ENCODE measurements at places on chromosomes 4 and X.

- H3K27ac ChIP-seq = no peak overlapping the region
- no peaks in the 10 kb centered on the region for H3K27me3 ChIP-seq
- H3K4me3 ChIP-seq = no peak overlapping the region
- H3K36me3 ChIP-seq = no peaks in the 10 kb centered on the region
- no peaks in the 10 kb centered on the region for H3K4me1 ChIP-seq
These were observed 958.6 kb downstream of the TRAM1L1 start for GRCh38 chr4:116126794-116127193.

GRCh38 chr4:180664766-180665368 lies 1578.3 kb upstream of the TENM3 start:
- no peaks in the 10 kb centered on the region for H3K27me3 ChIP-seq
- H3K4me3 ChIP-seq = no peak overlapping the region
- no peak overlapping the region for H3K27ac ChIP-seq
- DNase-seq = peak; percentile 21
- no peaks in the 10 kb centered on the region for H3K4me1 ChIP-seq

GRCh38 chrX:16869393-16870094 lies 618 bp downstream of the RBBP7 start:
- no peaks in the 10 kb centered on the region for H3K27me3 ChIP-seq
- peak overlapping the region; percentile 98 for H3K27ac ChIP-seq
- peak; percentile 44 for DNase-seq
- peaks cover 19% of the 10 kb centered on the region for H3K4me1 ChIP-seq

DNA sequence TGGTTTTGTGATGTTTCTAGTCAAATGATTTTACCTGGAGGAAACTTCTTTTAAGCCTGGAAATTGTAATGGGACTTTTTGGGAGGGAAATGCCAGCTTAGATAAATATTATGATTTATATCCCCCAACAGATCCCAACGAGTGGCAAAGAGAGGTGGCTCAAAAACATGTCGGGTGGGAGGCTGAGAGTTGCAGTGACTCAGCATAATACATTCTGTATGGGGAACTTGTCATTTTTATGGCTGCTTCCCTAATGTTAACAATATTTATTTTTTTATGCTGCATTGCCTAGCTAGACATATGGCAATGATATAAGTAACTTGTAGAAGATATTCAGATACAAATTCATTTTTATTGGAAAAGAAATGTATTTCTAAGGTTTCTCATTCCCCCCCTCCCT lies 219.0 kb downstream of the ARHGAP10 start:
- H3K27me3 ChIP-seq = no peaks in the 10 kb centered on the region
- no peak overlapping the region for H3K4me3 ChIP-seq
- peaks cover 59% of the 10 kb centered on the region for H3K36me3 ChIP-seq
- H3K27ac ChIP-seq = no peak overlapping the region
- no peaks in the 10 kb centered on the region for H3K4me1 ChIP-seq

- H3K36me3 ChIP-seq = no peaks in the 10 kb centered on the region
- DNase-seq = no peak
- no peak overlapping the region for H3K27ac ChIP-seq
- no peaks in the 10 kb centered on the region for H3K27me3 ChIP-seq
- H3K4me1 ChIP-seq = no peaks in the 10 kb centered on the region
These were observed 1712.5 kb downstream of the C4orf33 start for GRCh38 chr4:130808492-130808891.

DNA sequence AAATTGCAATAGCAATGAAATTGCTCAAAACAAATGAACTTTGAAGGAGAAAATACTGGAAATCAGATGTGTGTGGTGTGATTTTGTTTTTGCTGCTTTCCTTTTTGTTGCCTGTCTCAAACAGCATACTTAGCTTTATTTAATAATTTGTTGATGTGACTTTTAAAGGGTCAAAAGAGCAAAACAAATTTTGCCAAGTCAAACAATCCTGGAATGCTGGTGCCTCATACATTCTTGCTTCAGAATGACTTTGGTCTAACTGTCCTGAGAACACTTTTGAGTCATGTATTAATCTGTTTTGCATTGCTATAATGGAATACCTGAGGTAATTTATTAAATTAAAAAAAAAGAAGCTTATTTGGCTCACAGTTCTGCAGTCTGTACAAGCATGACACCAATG lies 3.4 kb downstream of the PF4V1 start:
- peaks cover 5% of the 10 kb centered on the region for H3K27me3 ChIP-seq
- no peak for DNase-seq
- no peak overlapping the region for H3K27ac ChIP-seq
- H3K4me3 ChIP-seq = no peak overlapping the region

DNA sequence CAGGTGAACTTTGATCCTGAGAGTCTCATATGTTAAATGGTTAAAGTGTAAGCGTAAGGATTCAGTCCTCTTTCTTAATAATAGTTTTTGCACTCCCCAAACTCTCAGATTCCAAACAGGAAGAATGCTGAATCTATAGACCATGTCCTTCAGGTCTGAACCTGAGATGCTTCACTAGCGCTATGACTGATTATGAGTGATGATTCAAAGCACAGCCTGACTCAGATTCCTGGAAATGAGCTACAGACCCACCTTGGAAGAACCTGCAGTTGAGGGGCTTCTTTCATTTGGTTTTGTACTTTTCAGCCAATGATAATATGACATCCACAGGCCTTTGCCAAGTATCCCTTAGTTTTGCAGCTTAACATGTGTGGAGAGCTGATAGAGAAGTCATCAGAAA lies 1.4 kb downstream of the EDNRA start:
- H3K4me1 ChIP-seq = no peaks in the 10 kb centered on the region
- no peak overlapping the region for H3K27ac ChIP-seq
- H3K4me3 ChIP-seq = no peak overlapping the region
- H3K36me3 ChIP-seq = no peaks in the 10 kb centered on the region
- H3K27me3 ChIP-seq = peaks cover 28% of the 10 kb centered on the region
- DNase-seq = no peak

DNA sequence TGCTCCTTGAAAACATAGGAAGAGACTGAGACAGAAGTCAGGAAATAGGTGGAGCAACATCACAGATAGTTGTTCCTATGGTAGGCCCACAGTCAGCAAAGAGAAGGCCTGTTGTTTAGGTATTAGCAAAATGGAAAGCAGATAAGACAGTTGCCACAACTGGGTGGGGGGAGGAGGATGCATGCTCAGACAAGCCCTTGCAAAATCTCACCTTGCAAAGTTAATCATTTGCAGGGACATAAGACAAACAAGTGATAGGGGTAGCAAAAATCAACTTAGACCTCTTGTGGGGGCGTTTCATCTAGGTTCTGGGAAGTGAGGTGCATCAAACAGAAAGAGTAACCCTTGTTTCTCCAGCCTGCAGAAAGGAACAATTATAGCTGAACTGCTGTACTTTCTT lies 30.7 kb downstream of the SERPINA7 start:
- H3K4me1 ChIP-seq = no peaks in the 10 kb centered on the region
- no peaks in the 10 kb centered on the region for H3K27me3 ChIP-seq
- no peak for DNase-seq
